NCI-H146 (cell line): ENCODE measurements at places on chromosomes 12 and 14.
A peak's percentile ranks its signal among the peaks of the same experiment; 100 is the strongest.

- no peak for DNase-seq
Observed at GRCh38 chr14:58771016-58771415, 133.3 kb downstream of the DACT1 start.

GRCh38 chr12:79934281-79935020 is 446 bp downstream of the PPP1R12A start:
- peak; percentile 77 for DNase-seq

DNA sequence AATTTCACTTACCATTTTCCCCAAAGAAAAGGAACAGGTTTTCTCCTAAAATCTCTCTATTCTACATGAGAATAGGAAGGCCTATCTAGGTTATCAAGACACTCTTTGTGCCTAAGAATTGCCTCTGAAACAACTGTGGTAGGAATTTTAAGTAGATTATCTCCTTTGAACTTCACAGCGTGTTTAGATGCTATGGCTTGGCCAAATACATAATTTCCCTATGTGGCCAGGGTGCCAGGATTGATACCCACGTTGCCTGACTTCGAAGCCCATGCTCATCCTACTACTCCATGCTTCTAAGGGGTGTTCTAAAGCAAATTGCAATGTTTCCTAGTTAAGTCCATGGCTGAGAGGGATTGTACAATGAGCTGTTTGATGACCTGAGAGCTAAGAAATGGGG is 241.5 kb upstream of the FBXO33 start:
- DNase-seq, result no peak

- no peak for DNase-seq
Observed at GRCh38 chr14:80615831-80616230, 325.7 kb downstream of the CEP128 start.

DNA sequence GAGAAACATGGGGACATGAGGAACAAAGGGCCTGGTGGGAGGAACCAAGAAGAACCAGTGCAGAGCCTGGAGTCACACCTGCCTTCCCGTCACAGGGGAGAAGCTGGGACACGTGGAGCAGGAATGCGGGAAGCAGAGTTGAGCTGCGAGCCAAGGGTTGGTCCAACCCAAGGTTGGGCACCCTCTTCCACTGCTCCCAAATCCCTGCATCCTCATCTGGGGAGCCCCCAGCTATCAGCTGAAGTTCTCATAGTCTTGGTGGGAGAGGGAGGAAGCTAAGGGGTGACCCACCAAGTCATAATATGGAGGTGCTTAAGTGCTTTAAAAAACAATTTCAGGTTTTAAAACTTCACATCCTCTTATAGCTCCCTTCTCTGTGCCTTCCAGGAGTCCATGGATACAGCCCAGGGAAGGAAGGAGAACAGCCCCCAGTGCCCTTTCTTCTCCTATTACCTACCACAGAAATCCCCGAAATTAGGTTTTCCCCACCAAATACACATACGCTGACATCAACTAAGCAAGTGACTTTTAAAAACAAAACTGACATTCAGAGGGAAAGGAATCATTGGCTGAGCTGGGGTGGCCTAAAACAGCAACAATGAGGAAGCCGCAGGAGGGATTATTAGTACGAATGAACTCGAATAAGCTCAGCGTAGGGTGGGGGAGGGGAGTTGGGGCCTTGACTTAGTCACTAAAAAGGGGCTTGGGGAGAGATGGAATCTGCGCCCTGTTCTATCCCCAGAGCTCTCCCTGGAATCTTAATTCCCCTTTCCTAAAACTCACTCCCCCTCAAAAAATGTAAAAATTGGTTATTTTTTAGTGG is 4.5 kb downstream of the MYL6 start:
- DNase-seq, result no peak

- DNase-seq, result no peak
Observed at GRCh38 chr12:1453810-1454209, 140.6 kb downstream of the FBXL14 start.

GRCh38 chr14:89399594-89400068 is 17.4 kb downstream of the FOXN3 start:
- DNase-seq, result no peak

DNA sequence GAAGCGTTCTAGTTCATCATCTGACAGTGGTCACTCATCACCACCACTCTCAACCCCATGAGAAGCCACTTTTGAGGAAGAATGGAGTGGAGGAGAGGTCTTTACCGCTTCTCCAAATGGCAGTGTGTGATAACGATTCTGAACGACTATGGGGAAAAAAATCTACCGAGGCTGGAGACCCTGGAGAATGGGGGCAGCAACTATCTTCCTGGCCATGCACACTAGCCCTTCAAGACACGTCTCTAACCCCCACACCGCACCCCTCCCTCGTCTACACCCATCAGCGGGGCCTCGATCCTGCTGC is 365 bp downstream of the ING4 start:
- DNase-seq, result peak; percentile 84

DNA sequence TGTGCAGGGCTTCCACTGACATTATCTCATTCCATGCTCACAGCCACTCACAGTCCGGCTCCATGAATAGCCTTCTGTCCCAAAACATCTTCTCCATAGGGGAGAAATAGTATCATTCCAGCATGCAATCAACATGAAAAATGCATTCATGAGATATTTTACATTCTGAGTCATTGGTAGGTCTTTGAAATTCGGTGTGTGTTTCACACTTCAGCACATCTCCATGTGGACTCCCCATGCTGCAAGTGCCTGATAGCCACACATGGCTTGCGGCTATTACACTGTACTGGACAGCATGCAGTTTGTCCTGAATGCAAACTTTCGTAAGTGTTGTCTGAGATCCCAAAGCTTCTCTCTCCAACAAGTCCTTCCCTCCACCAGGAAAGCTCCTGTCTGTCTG is 449.3 kb downstream of the MED13L start:
- DNase-seq, result no peak

- DNase-seq, result no peak
Observed at GRCh38 chr14:54502602-54503001, 7.1 kb upstream of the CGRRF1 start.

- no peak for DNase-seq
Observed at GRCh38 chr14:89902881-89903280, 51.6 kb downstream of the EFCAB11 start.

GRCh38 chr14:42000450-42000849 is 393.8 kb downstream of the LRFN5 start:
- no peak for DNase-seq

DNA sequence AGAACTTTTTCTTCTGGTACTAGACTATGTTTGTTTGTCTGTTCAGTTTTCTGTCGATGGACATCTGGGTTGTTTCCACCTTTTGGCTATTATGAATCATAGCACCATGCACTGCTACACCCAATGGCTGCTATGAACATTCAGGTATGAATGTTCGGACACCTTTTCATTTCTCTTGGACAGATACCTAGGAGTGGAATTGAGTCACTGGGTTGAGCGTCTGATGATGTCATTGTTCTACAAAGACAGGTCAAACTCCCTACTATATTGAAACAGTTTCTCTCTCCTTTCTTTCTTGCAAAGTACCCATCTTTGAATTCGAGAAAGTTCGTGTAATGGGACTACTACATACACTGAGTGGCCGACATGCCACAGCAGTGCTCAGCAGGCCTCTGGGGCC is 44.7 kb downstream of the KCTD10 start:
- no peak for DNase-seq

GRCh38 chr12:8692573-8692972 is 5.2 kb upstream of the RIMKLB start:
- DNase-seq, result peak; percentile 48

DNA sequence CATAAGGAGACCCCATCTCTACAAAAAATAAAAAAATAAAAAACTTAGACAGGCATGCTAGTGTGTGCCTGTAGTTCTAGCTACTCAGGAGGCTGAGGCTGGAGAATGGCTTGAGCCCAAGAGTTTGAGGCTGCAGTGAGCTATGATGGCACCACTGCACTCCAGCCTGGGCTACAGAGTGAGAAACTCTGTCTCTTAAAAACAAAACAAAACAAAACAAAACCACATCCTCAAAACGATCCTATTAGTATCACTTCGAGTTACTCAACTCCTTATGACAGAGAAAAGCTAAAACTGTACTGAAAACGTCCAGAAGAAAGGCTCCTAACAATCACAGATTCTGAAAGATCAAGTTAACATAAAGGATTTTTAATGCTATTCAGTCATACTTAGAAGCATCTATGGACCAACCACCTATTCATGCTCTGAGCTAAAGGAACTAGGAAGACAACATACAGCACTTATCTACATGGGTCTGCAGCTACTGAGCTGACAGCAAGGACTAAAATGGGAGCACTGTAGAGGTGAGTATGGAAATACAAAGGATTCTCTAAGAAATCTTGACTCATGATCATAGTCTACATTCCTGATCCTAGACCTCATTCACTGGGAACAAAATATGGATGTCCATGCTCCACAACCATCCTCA is 75.3 kb upstream of the DUSP6 start:
- DNase-seq, result no peak

- no peak for DNase-seq
Observed at GRCh38 chr12:124554429-124555029, 12.9 kb downstream of the NCOR2 start.

- DNase-seq, result no peak
Observed at GRCh38 chr12:94676031-94676641, 25.8 kb upstream of the TMCC3 start.

- no peak for DNase-seq
Observed at GRCh38 chr14:59224341-59224740, 35.9 kb downstream of the DAAM1 start.

DNA sequence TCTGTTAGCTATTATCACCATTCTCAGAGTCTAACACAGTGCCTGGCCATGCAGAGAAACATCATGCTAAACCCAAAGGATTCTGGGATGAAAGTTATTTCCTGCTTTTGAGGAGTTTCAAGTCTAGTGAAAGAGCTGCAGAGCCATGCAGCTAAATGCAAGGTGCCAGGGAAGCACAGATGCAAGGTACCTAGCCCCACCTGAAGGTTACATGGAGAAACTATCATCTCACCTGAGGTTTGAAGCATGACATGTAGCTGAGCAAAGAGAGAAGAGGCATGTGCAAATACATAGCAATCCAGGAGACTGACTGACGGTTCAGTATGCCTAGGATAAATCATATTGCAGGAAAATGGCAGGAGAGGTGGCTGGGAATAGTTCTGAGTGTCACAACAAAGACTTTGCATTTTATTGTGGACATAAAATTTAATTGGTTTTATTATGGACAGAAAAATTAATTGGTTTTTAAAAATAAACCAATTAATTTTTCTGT is 170.4 kb downstream of the PRKD1 start:
- peak; percentile 44 for DNase-seq

DNA sequence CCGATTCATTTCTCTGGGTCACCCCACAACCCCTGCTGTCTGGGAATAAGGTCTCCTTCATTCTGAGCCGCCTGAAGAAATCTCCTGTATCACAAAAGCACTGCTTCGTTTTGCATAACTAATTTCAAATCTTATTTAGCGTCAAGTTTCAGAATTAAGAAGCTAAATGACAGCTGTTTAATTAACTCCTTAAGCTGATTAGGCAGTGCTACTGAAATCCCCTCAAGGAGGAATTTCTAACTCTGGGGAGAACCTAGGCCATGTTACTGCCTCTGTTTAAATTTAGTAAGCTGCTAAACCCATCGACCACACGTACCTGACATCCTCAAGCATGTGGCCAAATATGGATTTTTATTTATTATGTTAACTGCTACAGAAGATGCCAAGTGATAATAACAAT is 373.6 kb downstream of the GLT1D1 start:
- DNase-seq, result no peak

- no peak for DNase-seq
Observed at GRCh38 chr12:65882486-65882885, 58.2 kb downstream of the HMGA2 start.

- no peak for DNase-seq
Observed at GRCh38 chr12:116443821-116444589, 115.2 kb upstream of the MAP1LC3B2 start.

DNA sequence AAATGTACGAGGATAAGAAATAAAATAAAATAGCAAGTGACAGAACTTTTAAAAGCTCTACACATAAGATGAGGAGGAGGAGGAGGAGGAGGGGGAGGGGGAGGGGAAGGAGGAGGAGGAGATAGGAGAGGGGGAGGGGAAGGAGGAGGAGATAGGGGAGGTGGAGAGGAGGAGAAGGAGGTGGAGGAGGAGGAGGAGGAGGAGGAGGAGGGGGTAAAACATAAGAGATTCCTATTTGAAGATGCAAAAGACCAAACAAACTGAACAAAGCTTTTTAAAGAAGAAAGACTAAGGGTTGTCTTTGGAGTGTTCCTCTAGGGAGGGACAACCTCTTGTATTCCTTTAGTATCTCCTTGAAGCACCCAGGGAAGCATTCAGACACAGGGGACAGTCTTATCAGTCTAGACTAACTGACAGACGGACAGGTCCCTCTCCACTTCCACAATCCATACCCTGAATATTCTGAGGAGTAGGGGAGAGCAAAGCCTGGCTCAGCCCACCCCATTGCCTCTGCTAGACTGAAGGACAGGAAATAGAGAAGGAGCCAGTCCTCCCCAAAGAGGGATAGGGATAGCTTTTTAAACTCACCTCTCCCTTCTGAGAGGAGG is 12.9 kb downstream of the TC2N start:
- no peak for DNase-seq

DNA sequence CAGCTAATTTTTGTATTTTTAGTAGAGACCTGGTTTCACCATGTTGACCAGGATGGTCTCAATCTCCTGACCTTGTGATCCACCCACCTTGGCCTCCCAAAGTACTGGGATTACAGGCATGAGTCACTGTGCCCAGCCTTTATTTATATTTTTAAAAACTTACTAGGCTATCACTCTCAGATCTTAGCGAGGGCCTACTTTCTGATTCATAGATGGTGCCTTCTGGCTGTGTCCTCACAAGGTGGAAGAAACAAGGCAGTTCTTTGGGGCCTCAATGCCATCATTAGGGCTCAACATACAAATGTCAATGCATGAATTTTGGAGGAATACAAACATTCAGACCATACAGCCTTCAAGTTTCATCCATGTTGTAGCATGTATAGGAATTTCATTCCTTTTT is 2.4 kb upstream of the DGLUCY start:
- DNase-seq, result no peak

DNA sequence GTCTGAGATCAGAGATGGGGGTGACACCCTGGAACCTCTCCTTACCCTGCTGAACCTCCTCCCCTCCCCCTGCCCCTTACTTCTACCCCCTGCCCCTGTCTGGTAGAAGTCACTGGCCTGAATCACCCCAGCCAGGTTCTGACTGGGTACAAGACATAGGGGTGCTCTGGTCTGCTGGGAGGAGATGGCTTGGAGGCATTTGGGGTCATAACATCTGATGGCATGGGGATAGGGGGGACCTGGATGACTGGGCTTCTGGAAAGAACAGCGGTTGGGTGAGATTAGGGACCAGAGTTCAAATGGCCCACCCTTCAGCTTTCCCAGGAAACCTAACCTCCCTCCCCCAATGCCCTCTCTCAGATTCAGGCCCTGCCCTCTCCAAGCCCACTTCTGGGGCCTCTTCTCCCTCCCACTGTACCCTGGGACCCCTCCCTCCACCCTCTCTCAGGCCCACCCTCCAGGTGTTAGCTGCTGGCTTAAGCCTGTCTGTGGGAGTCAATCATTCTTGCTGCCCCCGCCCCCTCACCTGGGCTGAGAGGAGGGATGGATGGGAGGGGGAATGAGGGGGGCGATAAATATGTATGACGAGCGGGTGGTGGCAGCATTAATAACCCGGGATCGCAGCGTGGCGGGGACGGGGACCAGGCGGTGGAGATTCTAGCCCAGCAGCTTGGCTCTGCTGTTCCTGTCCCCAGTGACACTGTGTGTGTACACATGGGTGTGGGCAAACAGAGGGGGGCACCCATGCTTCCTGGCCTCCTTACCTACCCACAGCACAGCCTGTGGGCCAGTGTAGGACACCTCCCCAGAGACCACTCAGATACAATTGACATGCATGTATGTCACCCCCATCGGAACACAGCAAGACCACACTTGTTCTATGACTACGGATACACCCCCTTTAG is 5.9 kb downstream of the NXPH4 start:
- no peak for DNase-seq

- no peak for DNase-seq
Observed at GRCh38 chr14:101005447-101005846, 101.9 kb upstream of the RTL1 start.
